CD14-positive monocyte (primary cell): ENCODE measurements at places on chromosomes 6 and 20.

GRCh38 chr20:63896264-63897105, 1.6 kb downstream of the DNAJC5 start:
- DNase-seq = peak; percentile 92

DNA sequence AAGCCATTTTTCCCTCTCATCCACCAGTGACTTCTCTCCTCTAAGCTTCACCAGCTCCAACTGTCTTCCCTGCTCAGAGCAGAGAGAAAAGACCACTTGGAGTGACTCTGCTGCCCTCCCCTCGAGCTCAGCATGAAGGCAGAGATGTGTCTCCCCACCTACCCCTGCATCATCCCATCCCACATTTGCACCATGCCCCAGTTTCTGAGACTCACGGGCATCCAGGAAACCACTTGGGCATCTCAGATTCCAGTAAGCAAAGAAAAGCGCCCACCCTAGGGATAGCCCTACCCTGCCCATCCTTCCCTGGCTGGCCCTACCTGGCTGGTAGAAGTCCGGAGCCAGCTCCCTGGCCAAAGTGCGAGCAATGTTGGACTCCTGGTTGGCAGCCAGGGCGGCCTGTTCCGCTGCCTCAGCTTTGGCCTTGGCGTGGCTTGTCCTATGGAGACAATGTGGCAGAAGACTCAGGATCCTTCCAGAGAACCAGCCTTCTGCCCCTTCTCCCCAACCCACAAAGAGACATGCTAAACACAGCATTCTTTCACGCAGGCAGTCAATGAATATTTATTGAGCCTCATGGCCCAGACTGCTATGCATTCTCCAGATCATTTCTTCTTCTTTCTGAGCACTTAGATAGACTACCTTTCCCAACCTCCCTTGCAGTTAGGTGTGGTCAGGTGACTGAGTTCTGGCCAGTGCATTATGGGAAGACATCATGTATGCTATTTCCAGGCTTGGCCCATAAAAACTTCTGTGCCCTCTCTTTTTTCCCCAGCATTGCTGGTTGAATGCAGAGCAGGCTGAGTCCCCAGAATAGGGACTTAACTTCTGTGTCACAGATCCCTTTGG, 68.6 kb downstream of the JPH2 start:
- no peak for DNase-seq

- no peak for DNase-seq
These were observed 76.1 kb upstream of the TRDN start for GRCh38 chr6:123712831-123713230.

DNA sequence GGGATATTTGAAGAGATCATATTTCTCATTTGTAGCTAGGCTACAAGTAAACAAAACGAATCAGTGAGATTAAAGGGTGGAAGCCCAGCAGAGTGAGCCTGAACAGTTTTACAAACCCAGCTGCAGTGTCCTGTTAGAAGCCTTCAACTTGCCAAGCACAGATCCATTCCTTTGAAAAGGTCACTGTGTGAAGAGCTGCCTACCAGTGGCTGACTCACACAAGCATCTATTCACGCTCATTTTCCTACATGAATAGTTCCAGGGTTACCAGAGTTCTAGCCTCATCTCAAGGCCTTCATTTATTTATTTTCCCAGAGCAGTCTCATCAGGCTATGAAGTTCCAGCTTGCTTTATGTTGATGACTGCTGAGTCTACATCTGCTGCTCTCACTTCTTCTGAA, 25.7 kb upstream of the MLIP start:
- no peak for DNase-seq

GRCh38 chr20:35461620-35462019, 6.2 kb downstream of the CEP250 start:
- no peak for DNase-seq

DNA sequence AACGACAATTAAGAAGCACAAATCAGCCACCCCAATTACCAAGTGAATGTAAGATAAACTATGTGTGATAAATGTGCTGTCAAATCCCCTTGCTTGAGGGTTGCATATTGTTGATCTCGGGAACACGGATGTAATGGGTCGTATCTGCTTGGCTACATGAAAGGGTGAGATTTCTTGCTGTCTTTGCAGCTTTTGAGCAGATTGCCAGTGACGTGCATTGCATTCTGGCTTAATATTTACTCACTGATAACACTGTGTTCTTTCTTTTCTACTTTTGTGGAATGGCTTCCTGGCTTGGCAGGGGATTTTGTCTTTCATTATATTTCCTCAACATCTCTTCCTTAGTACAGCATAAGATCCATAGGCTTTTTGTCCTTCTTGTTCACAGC, 10.5 kb upstream of the FAM210B start:
- DNase-seq = no peak

GRCh38 chr6:46099952-46100351, 29.8 kb upstream of the ENPP4 start:
- no peak for DNase-seq

DNA sequence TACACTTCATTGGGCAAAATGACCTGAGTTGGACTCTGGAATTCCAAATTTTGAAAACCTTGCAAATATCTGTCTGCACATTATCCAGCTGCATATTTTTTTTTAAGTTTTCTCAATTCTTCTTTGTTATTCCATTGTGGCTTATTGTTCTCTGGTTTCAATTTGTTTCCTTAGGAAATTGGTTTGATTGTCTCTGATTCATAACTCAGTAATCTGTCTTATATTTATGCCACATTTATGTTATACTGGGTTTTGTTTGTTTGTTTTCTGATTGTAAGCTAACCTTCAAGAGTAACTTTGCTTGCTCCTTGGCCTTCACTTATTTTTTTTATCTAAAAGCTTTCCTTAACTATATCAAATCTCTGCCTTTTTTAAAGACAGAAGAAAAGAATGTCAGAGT, 193.3 kb upstream of the PLCB4 start:
- no peak for DNase-seq

GRCh38 chr20:50416269-50417022, 93.7 kb upstream of the PTPN1 start:
- DNase-seq = no peak

DNA sequence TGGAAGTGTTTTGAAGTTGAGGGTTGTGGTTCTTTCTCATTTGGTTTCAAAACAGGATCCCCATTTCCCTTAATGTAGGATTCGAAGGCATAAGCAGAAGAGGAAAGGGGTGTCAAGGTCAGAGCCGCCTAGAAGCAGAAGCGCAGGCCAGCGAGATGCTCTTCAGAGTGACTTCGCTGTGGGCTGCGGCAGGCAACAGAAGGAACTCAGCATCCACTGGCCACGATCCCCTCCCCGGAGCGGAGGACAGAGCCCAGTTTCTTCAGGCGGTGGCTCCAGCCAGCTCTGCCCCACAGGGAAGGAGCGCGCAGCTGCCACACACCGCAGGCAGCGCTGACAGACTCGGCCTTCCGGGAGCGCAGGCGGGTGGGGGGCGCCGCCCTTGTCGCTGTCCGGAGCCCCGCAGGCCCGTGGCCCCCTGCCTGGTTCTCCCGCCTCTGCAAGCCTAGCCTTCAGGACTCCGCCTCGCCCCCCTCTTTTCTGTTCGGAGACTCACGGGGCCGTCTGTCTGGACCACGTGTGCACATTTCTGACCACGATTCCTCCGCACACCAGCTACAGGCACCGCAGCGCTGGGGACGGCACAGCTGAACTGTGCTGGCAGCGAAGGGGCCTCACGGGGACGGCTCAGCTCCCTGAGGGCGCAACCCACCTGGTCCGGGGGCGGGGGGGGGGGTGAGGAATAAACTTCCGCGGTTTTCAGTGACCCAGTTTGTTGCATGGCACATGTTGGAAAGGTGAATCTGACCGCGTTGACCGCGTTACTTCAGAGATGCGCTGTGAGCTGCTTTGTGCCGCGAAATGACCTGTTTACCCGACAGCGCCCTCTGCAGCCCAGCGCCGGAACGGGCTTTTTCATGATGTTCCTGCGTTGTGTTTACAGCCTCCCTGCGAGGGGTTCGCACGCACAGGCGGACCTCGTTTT, 26.1 kb downstream of the TTLL2 start:
- no peak for DNase-seq

- DNase-seq = no peak
These were observed 45.3 kb downstream of the SLC2A12 start for GRCh38 chr6:134007077-134007476.

GRCh38 chr6:7033202-7033601, 74.6 kb upstream of the RREB1 start:
- peak; percentile 33 for DNase-seq

GRCh38 chr20:41276317-41276751, 41.2 kb downstream of the ZHX3 start:
- DNase-seq = no peak

DNA sequence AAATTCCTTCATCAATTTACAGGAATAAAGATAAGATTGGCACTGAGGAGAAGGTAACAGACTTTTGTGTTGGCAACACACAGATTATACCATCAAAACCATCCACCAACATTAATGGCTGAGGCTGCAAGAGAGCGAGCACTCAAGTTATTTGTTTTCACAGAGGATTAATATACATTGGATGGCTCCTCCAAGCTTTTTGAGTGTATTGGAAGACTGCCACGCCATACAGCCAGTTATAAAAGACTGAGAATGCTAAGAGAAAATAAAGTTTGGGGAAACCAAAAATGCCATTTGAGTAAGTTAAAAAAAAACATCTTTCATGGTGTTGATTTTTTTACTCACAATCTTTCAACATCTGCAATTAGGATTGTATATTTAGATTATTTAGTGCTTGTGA, 973.8 kb upstream of the SLC35B3 start:
- DNase-seq = no peak

- no peak for DNase-seq
These were observed 14.6 kb upstream of the IFT52 start for GRCh38 chr20:43576108-43576507.

GRCh38 chr20:52078289-52078688, 113.3 kb downstream of the ZFP64 start:
- DNase-seq = no peak

DNA sequence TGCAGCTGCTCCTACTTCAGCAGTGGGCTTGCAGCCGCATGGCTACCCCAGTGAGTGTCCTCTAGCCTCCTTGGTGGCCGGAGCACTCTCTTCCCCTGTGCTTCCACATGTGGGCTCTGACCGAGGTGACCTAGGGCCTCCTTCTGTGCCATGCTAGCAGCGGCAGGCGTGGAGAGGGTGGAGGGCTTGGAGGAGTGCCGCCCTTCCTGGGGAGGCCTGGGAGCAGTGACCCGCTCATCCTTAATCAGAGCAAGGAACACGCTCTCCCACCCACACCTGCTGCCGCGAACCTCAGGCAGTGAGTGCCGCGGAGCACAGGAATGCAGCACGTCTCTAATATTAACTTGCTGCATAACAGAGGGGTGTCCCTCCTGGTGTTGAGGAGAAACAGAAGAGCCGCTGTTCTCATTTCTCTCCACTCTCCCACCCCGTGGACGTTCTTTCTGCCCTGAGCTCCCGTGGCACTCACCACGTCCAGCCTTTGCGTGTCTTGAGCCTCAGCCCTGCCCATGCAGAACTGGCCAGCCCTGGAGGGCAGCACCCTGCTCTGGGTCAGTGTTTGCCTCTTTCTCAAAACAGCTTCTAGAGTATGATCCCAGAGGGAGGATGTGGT, 31.9 kb downstream of the DUSP22 start:
- DNase-seq = no peak

DNA sequence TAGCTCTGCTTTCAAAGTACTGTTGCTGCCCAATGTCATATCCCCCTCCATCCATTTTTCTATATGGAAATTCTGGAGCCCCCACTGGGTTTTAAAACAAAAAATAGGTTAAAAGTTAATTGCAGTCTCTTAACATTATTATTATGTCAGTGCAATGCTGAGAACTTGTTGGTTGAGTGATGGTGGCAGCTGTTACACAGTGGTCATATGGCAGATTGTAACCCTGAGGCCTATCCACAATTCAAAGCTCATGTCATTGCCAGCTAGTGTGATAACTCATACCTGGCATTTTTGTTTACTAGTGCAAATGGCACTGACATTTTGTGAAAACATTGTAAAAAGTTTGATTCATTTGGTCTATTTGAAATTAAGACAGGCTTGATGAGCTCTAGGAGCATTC, 305.7 kb upstream of the FLRT3 start:
- DNase-seq = no peak

GRCh38 chr20:33337119-33337518, 54.1 kb downstream of the BPIFB1 start:
- no peak for DNase-seq

GRCh38 chr6:40307712-40308111, 279.5 kb downstream of the LRFN2 start:
- DNase-seq = no peak

GRCh38 chr6:14270142-14270893, 152.7 kb downstream of the CD83 start:
- DNase-seq = no peak

DNA sequence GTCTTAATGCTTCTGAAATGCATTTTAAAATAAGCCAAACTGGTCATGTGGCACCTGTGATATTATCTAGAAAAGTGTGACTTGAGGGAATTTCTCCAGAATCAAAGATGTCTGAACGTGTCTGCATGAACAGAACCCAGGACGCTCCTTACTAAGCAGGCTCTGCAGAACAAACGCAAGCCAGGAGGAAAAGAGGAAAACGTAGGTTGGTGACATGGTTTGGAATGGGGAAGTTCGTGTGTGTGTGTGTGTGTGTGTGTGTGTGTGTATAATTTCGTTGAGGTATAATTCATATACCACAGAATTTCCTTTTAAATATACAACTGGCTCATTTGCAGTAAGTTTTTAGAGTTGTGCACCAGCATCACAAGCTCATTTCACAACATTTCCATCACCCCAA, 200.5 kb upstream of the FOXQ1 start:
- no peak for DNase-seq

- DNase-seq = no peak
These were observed 42.3 kb upstream of the EYA2 start for GRCh38 chr20:46852313-46852712.

DNA sequence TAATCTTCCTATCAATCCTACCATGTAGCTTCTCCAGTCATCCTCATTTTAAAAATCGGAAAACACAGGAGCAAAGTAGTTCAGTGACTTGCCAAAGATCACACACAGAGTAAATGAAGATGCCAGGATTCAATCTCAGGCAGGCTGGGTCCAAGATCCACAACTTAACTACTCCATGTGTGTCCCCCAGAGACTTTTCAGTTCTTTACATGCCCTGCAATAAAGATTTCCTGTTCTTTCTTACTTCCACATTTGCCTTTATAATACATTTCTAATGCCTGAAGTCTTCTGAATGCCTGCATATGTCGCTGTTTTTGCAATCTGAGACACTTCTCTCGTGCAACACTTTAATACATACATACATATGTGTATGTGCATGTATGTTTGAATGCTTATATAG, 121.7 kb upstream of the MARCKS start:
- DNase-seq = no peak

GRCh38 chr20:52923123-52923937, 48.8 kb upstream of the TSHZ2 start:
- DNase-seq = no peak
